ENCODE measurements at places on chromosomes 16 and 17. TPM values are rescaled to one million over a fixed set of nuclear protein-coding genes. Genes with fewer than 3 reads are reported as not detected.

KRT33B gene
- polyA plus RNA-seq = not detected

GRCh38 chr16:30458561-30459394 lies 13.1 kb upstream of the SEPHS2 start:
- no peak for DNase-seq

AHSP gene
- polyA plus RNA-seq = 10.7 TPM

- DNase-seq = no peak
These were observed 105.2 kb downstream of the RPTOR start for GRCh38 chr17:80649672-80650330.

- DNase-seq = no peak
These were observed 26.0 kb upstream of the B4GALNT2 start for GRCh38 chr17:49106321-49107210.

- peak; percentile 93 for DNase-seq
These were observed at the start of gene CTF1 for GRCh38 chr16:30896261-30896888. CTF1 (plus strand) TSS chr16:30896614; CDS start chr16:30896644, 30 bp downstream.

- no peak for DNase-seq
These were observed 28.4 kb downstream of the HAPSTR1 start for GRCh38 chr16:9119795-9120194.

GRCh38 chr17:36608280-36608679 lies 6.9 kb downstream of the MRM1 start:
- DNase-seq = no peak

DNA sequence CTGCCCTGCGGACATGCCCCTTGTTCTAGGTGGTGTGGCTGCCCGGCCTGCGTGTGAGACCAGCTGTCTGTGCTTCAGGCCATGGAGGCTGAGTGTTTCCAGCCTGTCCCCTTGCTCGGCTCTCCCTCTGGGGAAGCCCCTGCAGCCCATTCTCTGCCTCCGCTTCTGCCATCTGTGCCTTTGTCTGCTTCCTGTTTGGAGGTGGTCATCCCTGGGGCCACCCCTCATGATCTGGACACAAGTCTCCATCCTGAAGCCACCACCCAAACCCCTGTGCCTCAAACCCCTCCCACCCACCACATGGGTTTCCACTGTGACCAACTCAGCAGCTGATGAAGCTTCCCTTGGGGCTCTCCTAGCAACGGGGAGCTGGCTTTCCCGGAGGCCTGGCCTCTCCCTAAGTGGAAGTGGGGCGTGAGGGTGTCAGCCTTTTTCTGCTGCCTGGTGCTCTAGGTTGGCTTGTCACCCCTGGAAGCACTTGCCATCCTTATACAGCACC lies 184.9 kb downstream of the SEC14L1 start:
- DNase-seq = no peak

DNA sequence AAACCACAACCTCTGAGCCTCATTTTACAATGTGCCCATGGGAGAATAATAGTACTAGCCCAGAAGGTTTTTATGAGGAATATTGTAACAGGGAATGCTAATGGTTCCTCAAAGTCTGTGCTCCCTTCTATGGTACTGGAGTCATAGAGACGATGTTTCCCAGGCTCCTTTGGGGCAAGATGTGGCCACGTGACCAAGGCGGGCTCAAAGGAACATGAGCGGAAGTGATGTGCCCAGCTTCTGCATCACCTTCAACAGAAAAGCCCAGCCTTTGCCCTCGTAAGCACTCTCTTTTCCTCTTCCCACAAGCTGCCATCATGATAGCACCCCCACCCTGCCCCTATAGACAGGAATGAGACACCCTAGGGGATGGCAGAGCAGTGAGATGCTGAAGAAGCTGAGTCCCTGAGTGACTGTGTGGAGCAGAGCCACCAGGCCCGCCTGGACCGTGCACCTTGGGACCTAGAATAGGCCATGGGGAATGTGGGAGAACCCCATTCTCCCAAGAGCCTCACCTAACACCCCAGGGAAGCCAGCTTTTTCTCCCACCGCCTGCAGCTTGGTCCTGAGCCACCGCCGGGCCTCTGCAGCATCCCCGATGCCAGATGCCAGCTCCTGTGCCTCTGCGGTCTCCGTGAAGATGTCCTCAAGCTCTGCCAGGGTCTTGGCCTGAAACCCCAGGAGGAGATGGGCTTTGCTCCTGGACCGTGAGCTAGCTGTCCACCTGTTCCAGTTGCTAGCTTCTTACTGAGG lies 22.2 kb upstream of the PIK3R6 start:
- DNase-seq = no peak

TNFRSF13B gene
- polyA plus RNA-seq = not detected

DNA sequence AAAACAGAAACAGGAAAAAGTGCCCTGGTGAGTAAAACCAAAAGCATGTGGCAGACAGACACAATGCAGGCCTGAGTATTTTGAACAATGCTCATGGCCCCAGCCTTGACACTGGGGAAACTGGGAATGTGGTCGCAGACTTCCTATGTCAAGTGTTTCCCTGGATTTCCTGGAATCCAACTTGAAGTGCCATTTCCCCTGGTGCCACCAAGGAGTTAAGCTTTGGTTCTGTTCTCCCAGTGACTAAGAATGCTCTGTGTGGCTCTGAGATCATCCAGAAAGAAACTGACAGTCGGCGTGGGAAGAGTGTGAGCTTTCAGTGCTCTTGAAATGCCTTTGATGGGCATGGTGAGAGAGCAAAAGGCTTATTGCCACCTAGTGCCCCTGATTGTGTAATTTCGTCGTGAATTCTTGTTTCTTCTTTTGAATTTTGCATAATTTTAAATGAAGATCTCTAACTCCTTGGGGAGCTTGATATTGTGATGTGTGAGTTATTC lies 96.0 kb downstream of the YPEL2 start:
- no peak for DNase-seq

DNA sequence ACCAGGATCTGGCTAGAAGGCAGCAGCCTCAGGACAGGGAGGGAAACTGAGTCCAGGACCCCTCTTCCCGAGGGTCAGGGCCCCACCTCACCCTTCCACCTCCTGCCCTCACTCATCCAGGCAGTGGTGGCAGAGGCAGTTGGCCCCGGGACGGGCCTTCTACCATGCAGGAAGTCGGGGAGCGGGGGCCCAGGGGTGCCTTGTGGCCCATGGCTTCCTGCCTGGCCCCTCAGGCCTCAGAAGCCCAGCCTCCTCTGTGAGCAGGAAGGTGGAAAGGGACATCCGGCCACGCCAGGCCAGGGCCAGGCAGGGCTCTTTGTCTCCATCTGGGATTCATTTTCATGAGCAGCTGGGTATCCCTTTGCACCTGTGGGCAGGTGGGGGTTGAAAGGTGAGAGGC lies 58.5 kb downstream of the BAHCC1 start:
- DNase-seq = no peak

DNA sequence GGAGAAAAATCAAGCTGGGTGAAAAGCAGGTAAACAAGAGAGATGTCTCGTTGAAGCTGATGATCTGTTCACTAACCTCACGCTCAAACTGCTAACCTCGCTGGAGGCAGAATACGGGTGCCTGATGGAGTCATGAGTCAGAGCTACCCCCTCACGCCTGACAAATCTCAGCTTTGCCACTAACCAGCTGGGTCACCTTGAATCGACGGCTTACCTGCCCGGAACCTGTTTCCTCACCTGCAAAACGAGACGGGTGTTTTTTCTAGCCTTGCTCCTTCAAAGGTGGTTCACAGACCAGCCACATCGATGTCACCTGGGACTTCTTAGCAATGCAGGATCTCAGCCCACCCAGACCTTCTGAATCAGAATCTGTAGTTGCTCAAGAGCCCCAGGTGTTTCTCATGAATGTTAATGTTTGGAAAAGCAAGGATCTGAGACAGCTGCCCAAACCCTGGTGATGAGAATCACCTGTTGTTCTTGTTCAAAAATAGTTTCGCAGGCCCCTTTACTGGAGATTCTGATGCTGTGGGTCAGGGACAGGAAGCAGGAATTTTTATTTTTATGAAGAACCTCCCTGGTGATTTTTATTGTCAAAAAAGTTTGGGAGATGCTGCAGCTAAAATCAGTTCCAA lies 56.9 kb downstream of the MARCHF10 start:
- no peak for DNase-seq

DNA sequence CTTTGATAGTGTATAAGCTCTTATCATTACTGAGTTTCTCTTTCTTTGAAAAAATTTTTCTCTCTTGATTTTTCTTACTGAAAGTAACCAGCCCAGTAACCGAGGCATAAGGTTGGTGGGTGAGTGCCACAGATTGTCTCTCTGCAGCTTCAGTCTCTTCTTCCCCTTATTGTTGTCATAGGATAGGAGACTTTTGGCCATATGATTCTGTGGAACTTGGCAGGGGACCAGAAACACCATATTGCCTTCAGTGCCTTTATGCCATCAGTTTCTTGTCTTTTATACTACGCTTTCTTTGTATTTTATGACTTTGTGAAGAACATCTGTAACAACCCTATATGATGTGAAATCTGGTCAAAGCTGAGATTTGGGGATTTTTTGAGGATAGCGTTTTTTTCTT lies 341.6 kb upstream of the TBX2 start:
- DNase-seq = no peak

ACSM2A gene
- polyA plus RNA-seq = 0.87 TPM

- no peak for DNase-seq
These were observed 2.3 kb downstream of the PIEZO1 start for GRCh38 chr16:88782454-88783390.

DNA sequence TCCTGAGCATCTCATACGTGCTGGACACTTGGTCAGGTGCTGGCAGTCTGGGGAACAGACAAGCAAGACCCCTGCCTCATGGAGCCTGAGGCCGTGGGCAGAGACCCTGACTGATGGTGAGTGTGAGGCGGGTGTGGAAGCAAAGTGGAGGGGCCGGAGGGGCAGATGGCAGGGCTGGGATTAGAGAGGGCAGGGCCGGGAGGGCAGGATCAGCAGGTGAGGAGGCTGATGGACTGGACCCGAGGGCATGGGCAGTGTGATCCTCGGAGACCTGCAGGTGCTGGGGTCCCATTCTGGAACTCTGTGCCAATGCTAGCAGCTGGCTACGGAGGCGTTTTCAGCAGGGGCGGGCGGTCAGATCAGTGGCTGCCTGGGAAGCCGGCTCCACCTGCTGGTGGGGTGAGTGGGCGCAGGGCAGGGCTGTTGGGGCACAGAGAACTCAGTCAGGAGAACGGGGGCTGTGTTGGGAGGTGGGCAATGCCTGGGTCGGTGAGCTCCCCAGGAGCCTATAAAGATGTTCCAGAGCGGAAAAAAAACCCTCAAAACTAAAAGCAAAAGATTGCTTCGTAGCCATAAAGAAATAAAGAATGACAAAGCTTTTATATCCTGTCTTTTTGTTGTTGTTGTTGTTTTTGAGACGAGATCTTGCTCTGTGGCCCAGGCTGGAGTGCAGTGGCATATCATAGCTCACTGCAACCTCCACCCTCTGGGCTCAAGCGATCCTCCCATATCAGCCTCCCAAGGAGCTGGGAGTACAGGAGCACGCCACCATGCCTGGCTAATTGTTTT lies 8.9 kb upstream of the C16orf74 start:
- DNase-seq = no peak

DNA sequence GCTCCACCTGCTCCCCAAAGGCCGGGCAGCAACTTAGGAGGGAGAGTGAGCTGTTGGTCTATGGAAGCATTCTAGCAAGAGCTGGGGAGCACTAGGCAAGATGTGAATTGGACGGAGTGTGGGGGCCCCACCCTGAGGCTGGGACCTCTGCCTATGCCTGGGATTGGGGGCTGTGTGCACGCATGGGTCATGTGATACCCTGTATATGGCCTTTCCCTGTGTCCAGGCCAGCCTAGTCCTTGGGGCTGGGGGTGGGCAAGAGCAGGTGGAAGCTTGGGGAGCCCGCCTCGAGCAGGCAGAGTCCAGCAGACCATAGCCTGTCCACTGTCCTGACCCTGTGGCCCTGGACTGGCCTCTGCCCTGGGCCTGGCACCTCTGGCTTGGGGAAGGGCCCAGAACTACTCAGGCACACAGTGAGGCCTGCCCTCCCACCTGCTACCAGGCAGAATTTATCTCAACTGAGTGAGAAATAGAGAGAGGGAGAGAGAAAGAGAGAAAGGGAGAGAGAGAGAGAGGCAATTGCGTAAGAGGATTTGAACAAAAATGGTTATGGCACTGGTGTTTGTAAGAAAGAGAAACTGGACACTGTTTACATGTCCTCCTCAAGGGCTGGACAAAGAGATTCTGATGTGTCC lies 19.1 kb downstream of the PDP2 start:
- DNase-seq = no peak

GRCh38 chr17:57761887-57762286 lies 16.8 kb upstream of the CCDC182 start:
- no peak for DNase-seq

NPIPB6 gene
- 1.4 TPM for polyA plus RNA-seq

POLR2C gene
- 77.5 TPM for polyA plus RNA-seq

DNA sequence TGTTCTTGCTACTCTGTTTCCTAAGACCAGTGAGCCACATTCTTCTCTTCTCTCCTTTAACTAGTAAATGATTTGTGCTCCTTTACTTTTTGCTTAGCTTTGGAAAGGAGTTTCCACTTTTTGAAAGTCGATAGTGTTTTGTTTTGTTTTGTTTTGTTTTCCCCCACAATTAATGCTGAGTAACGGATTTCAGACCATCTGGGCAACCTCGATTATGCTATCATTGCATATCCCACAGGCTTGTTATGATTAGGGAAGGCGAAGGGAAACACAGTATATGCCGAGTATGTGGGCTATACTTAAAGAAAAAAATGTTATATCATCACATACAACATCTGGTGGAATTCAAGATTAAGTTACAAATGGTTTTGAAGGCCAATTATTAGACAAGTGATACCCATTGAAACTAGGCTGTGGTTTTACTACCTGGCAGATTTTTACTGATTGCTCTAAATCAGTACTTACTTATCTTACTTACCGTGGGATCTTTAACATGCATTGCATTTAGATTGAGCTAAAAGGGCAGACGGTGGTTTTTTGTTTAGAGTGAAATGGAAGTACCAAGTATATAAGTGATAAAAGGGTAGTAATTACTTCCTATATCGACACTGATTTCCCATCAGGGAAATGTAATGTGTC lies 361.3 kb upstream of the SOX9 start:
- no peak for DNase-seq

DNA sequence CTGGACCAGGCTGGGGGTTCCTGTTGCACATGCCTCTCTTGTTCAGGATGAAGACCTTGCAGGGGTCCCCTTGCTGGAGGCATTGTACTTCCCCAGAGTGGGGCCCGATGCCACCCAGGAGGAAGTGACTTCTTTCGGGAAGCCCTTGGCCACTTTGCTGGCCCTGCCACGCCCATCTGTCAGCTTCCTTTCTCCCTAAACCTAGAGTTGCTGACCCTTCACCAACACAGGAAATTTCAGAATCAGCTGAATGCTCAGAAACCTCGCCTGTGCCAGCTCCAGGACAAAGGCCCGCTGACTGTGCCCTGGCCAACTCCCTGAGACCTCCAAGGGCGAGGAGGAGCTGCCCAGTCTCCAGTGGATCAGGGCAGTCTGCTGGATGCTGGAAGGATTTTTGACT lies 26.7 kb downstream of the WNT9B start:
- DNase-seq = no peak

- DNase-seq = peak; percentile 69
These were observed 7.5 kb downstream of the SLC16A3 start for GRCh38 chr17:82236142-82236971.

- DNase-seq = no peak
These were observed 322.4 kb downstream of the CBLN1 start for GRCh38 chr16:48959204-48959603.

KRT33A gene
- not detected for polyA plus RNA-seq

GRCh38 chr17:76696763-76697701 lies 13.7 kb downstream of the MXRA7 start:
- DNase-seq = no peak

GRCh38 chr16:58264961-58265479 lies 29.8 kb downstream of the PRSS54 start:
- DNase-seq = no peak

- no peak for DNase-seq
These were observed 1.6 kb upstream of the GLP2R start for GRCh38 chr17:9824094-9824493.

KRT31 gene
- polyA plus RNA-seq = not detected

- no peak for DNase-seq
These were observed 18.7 kb downstream of the ARL2BP start for GRCh38 chr16:57263541-57264351.

PRSS36 gene
- 1.6 TPM for polyA plus RNA-seq

Measured in right lung (tissue), 10 donors.